ENCODE measurements at places on chromosomes 5 and 9.

DNA sequence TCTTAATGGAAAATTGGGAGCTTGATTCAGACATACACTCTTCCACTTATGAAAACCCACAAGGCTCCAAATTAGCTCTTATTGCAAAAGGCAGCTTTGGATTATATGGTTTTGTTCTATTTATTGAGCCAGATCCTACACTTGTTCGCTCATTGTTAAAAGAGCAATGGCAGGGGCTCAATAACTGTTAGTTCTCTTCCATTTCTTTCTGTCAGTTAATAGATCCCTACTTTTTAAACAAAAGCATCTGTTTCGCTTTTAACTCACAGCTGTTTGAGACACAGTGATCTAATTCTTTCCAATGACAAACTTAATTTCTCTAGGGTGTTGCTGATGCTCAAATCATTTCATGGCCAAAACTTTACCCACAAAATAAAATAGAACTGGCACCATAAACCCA is 11.7 kb downstream of the C5 start:
- DNase-seq, result no peak

DNA sequence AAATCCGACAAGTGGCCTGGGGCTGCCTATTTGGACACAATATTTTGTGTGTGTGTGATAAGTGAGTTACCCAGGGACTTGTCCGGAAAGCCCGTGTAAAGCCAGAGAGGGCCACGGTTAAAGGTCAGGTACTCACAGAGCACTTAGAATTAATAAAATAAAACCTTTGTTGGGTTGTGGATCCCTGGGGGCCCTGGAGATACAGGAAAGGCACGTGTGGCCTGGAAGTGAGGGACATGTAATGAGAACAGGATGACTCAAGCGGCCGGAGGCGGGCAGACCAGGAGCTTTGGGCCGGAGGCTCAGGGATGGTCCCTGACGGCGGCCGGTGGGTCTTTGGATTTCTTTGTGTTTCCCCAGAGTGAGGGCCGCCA is 1.0 kb downstream of the DMRT2 start:
- DNase-seq, result no peak

DNA sequence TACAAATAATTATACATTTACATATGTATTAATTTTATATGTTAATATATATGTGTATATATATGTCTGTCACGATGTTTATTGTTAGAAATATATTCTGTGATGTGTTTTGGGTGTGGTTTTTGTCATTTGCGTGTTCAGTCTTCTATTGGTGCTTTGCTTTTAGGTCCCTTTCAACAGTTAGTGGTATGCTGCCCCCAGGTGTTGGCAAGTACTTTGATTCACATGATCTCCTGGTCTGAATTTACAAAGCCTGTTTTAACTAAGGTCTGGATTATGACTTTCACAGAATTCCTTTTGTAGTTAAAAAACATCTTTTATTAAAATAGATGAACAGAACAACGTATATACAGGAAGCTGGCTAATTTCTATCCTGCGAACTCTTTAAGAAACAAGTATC is 271.5 kb downstream of the CCDC171 start:
- no peak for DNase-seq

- no peak for DNase-seq
These were observed 3.5 kb downstream of the NRARP start for GRCh38 chr9:137298401-137299202.

DNA sequence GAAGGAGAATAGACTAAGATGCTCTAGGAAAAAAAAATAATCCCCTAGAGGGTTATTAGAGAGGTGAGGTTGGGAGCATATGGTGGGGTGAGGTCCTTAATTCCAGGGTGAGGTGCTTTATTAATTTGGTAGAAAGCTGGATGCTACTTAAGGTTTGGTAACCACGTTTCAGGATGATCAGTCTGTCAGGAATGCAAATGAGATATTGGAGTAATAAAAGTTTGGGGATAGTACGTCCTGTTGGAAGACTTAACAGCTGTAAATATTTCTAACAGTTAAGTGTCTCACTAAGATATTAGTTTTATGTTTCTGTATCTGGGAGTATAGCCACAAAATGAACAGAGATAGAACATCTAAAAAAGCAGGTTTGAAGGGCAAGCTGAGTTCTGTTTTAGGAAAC is 578.9 kb downstream of the CETN3 start:
- no peak for DNase-seq

- no peak for DNase-seq
These were observed 32.8 kb downstream of the PDGFRB start for GRCh38 chr5:150122536-150123481.

DNA sequence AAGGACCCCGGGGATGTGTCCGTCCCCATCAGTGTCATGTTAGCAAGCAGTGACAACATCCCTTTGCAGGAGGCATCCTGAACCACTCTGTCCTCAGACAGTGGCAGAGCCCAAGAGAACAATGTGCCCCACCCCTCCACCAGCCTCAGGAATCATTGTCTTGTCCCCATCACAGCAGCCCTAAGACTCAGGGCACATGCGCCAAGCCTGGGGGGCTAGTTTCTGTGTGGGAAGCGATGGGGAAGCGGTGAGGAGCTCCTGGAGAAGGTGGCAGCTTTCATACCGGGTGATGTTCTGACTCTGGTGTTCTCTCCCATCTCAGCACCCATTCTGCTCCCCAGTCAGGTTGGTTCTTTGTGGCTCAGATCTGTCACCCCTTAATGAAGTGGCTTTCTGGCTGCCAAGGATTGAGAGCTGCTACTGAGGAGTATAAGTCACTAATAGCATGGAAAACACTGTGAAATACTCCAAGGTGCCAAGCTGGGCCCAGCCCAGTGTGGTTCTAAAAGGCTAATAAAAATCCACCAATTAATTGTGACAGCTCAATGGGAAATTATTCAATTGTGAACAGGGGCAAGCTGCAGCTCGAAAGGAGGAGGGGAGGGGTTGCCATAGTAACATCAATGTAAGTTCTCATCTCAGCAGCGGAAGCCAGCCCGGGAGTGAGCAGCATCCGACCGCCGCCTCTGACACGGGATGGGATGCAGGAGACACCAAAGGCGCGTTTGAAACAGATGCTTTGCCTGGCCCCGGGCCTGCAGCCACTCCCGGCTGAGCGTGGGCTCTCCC is 4.7 kb downstream of the QRFP start:
- DNase-seq, result no peak

All from Panc1 (cell line).